ENCODE measurements at places on chromosomes 2 and 18.

GRCh38 chr2:214604861-214605260 lies 194.0 kb downstream of the VWC2L start:
- peak; percentile 65 for DNase-seq

DNA sequence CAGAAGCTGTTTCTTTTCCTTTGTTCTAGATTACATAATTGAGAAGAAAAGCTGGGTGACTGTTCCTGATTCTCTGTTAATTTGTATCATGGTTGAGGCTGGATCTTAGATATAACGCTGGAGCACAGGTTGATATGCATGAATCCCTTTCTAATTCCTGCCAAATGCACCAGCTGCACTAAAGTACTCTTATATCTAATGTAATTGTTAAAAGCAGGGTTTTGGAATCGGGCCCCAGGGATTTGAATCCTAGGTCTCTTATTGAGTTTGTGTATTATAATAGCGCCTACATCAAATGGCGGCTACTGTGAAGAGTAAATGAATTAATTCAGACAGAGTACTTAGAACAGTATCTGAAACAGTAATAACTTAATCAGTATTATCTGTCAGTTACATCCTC lies 80.4 kb downstream of the MC4R start:
- DNase-seq, result no peak

- DNase-seq, result no peak
These were observed 10.1 kb downstream of the RRM2 start for GRCh38 chr2:10132596-10132995.

DNA sequence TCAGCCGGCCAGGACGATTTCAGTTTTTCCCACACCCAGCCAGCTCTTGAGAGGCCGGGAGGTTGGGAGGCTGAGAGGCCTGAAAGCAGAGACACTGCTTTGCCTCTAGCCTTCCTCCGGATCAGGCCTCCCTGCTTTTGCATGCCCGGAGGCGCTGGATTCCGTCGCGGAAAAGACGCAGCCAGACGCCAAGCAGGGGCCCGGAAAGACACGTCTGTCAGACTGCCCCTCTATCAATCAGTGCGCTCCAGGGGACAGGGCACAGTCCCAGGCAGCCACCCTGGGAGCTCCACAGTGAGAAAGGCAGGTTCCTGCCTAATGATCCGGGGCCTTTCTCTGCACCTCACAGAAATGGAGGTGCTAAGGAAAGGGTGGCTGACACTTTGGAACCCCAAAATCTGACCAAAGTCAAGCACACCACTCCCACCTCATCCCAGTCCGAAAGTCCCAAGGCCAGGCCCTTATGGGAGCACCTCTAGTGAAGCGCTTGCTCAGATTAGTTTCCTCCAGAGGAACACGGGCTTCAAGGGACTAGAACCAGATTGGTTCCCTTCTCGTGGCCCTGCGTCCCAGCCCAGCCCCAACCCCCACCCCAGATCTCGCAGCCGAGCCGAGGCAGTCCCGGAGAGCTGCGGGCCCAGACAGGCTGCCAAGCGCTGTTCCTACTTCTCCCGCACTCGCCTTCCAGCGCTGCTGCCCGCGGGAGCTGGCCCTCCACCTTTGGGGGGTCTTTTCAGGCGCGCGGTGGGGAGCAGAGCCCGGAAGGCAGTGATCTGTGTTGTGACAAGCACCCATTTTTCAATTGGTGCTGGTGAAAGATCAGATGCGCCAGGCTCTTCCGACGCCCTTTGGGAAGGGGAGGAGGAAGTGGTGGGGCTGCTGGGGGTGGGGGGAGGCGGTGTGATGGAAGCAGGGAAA lies 5.0 kb downstream of the DLX1 start:
- no peak for DNase-seq

GRCh38 chr2:163198972-163199371 lies 360.4 kb upstream of the KCNH7 start:
- no peak for DNase-seq

DNA sequence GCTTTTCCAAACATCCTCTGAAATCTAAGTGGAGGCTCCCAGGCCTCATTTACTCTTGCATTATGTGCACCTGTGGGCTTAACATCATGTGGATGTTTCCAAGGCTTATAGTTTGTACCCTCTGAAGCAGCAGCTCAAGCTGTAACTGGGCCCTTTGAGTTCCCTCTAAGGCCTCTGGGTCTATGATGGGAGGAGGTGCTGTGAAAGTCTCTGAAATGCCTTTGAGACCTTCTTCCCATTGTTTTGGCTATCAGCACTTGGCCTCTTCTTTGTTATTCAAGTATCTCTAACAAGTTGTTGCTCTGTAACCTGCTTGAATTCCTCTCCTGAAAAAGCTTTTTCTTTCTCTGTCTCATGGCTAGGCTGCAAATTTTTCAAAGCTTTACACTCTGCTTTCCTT lies 58.1 kb upstream of the MYT1L start:
- no peak for DNase-seq

GRCh38 chr2:9844576-9844975 lies 1.3 kb downstream of the TAF1B start:
- no peak for DNase-seq
